ENCODE measurements at places on chromosomes 5 and 9.
A peak's percentile ranks its signal among the peaks of the same experiment; 100 is the strongest.

DNA sequence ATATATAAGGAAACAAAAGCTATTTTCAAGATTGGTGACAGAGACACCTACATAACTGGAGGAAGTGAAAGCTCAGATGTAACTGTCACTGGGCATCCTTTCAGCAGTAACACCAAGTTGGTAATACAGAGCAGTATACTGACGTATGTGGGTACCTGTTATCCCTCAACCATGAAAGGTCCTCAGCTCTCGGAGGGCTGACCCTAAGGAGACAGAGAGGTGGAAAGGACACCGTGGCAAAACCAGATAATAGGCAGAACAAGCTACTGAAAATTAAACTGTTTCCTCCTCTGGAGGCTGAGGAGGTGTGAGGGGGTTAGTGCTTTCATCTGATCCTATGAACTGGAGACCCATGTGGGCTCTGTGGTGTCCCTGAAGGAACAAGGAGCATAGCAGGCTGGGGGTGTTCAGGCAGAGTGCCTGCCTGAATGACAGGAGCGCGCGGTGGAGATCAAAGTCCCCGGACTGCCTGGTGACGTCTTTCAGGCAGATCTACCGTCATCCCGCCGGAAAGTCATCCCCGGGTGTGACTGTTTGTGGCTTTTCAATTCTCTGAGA, 130.2 kb upstream of the FSTL4 start:
- DNase-seq = no peak

DNA sequence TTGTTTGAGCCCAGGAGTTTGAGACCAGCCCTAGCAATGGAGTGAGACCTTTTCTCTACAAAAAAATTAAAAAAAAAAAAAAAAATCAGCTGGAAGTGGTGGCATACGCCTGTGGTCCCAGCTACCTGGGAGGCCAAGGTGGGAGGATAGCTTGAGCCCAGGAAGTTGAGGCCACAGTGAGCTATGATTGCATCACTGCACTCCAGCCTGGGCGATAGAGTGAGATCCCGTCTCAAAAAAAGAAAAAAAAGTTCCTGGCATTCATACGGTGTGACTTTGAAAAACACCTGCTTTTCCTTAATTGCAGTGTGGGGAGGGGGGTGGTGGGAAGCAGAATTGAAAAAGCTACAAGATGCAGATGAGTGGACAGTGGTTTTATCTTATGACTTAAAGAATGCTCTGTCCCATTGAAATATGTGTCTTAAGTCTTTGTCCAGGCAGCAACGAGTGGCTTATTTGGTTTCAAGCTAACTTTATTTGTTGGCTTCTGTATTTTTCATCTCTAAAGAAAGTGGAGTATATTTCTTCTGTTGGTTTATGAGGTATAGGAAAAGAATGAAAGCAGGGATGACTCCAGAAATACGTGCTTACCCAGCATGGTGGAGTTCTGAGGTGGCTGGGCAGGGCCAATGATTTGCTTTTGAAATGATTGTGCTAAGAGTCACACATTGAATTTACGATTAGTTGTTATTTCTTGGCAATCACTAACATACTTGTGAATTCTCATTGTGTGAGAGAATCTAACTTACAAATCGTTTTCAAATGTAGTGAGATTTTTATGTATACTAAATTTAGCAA, 27.8 kb downstream of the ROPN1L start:
- DNase-seq = no peak

- peak; percentile 68 for DNase-seq
Observed at GRCh38 chr9:38008168-38009034, 60.6 kb downstream of the SHB start.

DNA sequence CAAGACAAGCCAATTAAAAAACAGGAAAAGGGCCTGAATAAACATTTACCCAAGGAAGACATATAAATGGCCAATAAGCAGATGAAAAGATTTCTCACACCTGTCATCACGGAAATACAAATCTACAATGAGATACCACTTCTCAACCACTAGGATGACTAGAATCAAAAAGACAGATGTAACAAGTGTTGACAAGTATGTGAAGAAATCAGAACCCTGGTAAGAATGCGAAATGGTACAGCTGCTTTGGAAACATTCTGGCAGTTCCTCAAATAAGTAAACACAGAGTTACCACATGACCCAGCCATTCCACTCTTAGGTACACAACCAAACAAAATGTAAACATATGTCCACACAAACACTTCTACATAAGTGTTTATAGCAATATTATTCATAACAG, 32.5 kb downstream of the LEAP2 start:
- DNase-seq = no peak

- no peak for DNase-seq
Observed at GRCh38 chr5:17441351-17441750, 56.7 kb upstream of the TAF11L2 start.

- no peak for DNase-seq
Observed at GRCh38 chr5:141603923-141604717, 14.7 kb downstream of the DIAPH1 start.

- no peak for DNase-seq
Observed at GRCh38 chr9:70519912-70520724, 105.7 kb upstream of the KLF9 start.

DNA sequence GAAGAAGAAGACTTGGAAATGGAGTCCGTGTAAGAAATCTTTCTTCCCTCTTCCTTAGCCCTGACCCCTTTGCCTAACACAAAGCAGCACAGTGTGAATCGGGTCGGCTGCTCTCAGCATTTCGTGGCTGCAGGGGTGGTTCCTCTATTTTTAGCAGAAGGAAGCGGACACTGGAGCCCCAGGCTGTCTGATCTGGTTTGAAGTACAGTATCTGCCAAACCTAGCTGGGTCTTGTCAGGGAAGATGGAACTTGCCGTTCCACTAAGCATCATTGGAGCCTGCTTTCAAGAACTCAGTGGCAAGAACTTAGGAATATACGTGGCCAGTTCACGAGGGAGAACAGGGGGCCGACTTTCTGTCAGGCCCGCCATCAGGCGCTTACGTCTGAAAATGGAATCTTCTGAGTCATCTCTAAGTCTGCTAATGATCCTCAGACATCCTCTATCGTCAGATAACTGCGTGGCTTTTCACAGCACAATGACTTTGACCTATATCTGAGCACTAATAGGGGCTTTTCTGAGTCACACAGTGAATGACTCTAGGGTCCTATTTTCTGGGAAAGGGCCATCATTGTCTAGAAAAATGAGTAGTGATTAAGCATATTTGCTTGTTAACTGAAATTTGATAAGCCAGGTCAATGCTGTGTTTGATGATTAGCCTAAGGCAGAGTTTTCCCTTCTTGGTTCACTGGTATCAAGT, 43.3 kb upstream of the NCS1 start:
- no peak for DNase-seq

GRCh38 chr9:112218908-112219307, 43.8 kb upstream of the SUSD1 start:
- no peak for DNase-seq

DNA sequence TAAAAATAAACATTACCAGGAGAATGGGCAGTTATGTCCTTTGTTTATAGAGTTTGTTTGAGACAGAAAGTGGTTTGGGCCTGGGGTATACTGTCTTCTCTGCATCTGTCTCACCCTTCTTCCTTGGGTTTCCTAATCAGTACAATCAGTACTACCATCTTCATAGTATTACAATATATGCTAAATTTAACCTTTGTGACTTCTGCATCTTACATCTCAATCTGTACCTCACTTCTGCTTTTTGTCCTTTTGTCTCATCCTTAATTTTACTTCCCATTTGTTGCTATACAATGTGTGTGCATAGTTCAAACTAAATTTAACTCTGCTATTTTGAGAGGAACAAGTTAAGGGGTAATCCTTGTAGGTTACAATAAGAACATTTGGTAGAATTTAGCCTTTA, 19.6 kb downstream of the FBXO38 start:
- DNase-seq = no peak

GRCh38 chr5:95996904-95997723, 35.5 kb upstream of the ELL2 start:
- no peak for DNase-seq

DNA sequence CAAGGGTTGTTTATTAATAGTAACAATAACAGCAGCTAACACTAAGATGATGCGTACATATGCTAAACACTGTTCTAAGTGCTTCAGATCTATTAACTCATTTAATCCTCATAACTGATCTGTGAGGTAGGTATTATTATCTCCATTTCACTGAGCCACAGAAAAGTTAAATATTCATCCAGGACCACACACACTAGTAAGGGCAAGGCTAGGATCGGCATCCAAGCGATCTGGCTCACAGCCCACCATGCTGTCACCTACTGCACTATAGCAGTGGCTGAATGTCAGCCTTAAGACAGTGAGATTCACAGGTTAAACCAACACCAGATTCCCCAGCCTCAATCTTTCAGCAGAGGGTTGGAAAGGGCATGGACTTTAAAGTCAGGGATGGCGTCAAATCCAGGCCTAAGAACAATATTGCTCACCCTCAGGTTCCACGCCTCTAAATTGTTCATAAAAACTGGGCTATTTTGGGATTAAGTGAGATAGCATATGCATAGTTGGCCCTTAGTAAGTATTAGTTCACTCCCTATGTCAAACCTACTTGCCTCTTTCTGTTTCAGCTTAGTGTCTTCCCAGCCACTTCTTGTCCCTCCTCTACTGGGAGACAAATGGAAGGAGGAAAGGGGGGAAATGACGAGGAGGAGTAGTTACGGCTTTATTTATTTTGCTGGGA, 150.8 kb downstream of the MAPKAP1 start:
- no peak for DNase-seq

GRCh38 chr5:24831989-24832388, 187.2 kb upstream of the CDH10 start:
- no peak for DNase-seq

DNA sequence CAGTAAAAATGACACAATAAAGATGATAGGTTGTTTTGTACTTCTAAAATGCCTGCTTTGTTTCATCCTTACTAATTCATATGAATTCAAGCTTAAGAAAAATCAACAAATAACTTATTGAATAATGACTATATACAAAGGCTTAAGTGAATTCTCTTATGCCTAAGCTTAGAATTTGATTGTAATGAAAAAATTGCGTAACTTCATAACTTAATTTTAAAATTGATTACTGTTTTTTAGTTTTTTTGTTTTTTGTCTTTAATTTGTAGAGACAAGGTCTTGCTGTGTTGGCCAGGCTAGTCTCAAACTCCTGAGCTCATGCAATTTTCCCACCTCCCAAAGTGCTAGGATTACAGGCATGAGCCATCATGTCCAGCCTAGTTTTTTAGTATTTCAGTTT, 391.9 kb downstream of the ARRDC3 start:
- no peak for DNase-seq
